Hematopoietic multipotent progenitor cell treated with erythropoietin and hydrocortisone succinate and interleukin-3 and kit ligand, for 8 days (in vitro differentiated cells): ENCODE measurements at places on chromosomes 12 and 14.

- DNase-seq: no peak
Measured at GRCh38 chr14:98819132-98819866, 452.7 kb downstream of the BCL11B start.

DNA sequence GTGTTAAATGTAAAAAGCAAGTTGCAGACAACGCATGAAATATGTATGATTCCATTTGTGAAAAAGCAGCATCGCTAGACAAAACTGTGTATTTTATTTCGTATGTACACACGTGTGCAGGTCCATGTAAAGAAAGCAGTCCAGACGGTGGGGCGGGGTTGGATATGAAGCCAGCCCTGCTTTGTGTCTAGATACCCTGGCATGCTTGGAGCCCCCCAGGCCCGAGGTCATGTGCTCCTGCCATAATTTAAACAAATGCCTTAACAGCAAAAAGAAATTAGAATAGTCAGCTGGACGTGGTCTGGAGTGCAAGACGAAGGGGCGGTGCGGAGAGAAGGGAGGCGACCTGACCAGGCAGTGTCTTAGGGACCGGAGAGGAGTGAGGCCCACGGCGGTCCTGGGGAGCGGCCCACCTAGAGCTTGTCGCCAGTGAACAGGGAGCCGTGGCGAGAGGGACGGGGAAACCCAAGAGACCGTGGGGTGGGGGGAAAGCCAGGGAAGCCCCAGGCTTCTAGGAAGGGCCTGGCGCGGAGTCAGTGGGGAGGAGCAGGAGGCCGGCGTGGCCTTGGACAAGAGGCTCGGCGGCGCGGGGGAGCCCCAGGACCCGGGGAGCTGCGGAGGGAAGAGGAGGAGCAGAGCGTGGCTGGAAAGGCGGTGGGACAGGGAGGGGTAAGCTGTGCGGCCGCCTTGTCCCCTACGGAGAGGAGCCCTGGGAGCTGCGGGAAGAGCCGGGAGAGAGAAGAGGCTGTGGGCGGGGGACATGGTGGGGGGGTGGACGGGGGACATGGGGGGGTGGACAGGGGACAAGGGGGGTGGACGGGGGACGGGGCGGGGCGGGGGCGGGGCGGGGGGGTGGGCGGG, 118.5 kb upstream of the C14orf180 start:
- no peak for DNase-seq

- DNase-seq: no peak
Measured at GRCh38 chr12:124278389-124279101, 16.3 kb upstream of the RFLNA start.

DNA sequence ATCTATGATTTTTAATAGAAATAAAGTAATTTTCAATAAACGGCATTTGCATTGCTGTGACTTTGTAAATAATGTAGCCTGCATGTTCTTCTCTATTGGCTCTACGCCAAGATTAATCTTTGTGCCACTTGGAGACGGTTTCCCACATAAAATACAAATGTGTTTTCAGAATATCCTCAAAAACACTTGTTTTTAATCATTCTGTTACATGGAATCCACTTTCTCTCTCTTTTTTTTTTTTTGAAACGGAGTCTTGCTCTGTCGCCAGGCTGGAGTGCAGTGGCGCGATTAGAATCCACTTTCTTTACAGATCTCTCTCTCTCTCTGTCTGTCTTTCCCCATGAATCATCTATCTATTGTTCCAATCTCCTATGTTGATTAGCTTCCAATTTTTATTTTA, 22.8 kb upstream of the SSPN start:
- DNase-seq: no peak

DNA sequence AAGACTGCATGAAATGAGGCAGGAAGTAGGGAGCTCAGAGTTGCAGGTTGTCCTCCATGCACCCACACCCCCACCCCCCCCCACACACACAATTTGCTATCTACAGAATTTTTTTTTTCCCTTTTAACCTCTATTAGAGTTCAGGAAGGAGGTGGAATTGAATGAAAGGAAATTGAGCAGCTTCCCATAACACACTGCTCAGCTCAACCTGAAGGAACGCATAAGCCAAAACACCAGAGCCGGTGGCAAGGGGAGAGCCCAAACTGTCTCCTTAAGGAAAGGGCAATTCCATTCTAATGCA, 74.1 kb downstream of the NUAK1 start:
- DNase-seq: no peak

- no peak for DNase-seq
Measured at GRCh38 chr14:95500201-95500681, 16.2 kb downstream of the SYNE3 start.

- no peak for DNase-seq
Measured at GRCh38 chr12:5251092-5251491, 180.8 kb upstream of the NTF3 start.

GRCh38 chr14:79665556-79665955, 545.7 kb downstream of the DIO2 start:
- DNase-seq: no peak

GRCh38 chr12:7917392-7918267, 18.4 kb downstream of the SLC2A3 start:
- no peak for DNase-seq
